ENCODE measurements at places on chromosomes 2 and 18.

- no peak for DNase-seq
These were observed 1095.1 kb upstream of the GYPC start for GRCh38 chr2:125560855-125561254.

- DNase-seq = no peak
These were observed 133.8 kb upstream of the NRXN1 start for GRCh38 chr2:51165534-51166260.

DNA sequence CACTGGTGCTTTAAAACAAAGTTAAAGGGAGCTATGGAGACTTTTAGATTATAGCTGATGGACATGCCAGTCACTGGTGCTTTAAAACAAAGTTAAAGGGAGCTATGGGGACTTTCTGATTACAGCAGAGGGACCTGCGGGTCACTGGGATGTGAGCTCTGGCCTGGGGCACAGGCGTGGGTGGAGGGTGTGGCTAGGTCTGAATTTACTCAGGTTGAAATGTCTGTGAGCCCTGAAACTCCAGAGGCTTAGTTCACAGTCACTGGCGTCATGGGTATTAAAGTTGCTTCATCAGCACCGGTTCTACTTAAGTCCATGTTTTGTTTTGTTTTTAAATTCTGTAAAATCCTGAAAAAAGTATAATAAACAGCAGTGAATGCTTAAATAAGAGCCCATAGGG is 49.0 kb upstream of the TMEM18 start:
- no peak for DNase-seq

DNA sequence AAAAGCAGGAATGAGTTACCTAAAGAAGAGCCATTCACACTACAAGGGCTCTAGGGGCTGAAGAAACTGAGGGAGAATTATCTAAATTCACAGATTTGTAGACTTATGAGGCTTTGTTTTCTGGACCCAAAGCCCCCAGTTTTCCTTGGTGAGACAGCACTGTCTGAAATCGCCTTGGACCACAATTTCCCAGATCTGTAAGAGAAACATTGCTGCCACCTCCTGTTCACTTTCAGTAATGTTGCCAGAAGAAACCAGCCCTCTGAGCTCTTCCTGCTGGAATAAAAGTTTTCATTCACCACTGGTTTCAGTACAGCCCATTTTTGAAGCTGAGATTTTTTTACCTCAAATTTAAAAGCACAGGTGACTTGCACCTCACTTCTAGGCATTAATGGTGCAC is 169.2 kb downstream of the CDH20 start:
- peak; percentile 49 for DNase-seq

DNA sequence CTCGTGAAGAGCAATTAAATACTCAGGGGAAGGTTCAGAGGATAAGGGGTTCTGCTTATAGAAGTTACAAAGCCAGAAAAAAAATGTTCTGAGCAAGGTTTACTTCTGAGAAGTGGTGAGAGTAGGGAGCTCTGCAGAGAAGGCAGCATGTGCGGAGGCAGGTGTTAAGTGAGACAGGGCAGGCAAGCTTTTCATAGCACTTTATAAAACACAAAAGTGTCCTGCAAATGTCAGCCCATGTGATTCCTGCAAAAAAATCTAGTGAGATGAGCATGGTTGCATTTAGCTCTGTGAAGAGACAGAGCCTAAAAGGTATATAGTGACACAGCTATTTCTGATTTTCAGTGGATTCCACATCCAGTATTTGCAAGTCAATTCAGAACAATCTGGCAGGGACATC is 223.8 kb upstream of the SYT4 start:
- no peak for DNase-seq

DNA sequence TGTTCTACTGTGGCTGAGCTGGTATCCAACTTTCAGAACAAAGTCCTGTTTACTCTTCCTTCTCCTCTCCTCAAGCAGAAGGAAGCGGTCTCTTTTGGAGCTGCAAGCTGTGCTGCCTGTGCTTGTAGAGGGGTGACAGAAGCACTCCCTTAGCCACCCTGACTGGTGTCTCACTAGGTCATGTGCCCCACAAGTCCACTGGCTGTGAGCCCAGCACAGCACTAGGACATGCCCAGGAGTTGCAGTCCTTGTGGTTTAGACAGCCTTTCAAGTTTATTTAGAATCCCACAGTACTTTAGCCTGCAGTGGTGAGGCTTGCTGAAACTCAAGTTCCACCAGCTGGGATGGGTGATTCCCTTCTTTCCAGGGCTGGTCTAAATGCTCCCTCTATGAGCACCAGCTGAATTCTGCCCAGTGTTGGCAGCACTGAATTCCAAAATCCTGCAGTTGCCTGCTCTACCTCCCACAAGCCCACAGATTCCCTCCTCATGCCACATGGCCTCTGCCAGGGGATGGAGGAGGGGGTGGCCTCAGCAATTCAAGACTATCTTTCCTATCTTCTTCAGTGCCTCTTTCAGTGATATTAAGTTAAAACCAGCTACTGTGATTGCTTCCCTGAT is 61.2 kb downstream of the CCDC85A start:
- DNase-seq = no peak

GRCh38 chr2:159272156-159272555 is 14.3 kb downstream of the WDSUB1 start:
- no peak for DNase-seq

- no peak for DNase-seq
These were observed 20.8 kb downstream of the DGUOK start for GRCh38 chr2:73947412-73948018.

GRCh38 chr18:57859314-57859713 is 56.2 kb upstream of the ATP8B1 start:
- peak; percentile 29 for DNase-seq

All from suppressor macrophage (primary cell).